Renal pelvis (tissue), 12 donors: ENCODE measurements at places on chromosomes 7 and 10. TPM values are rescaled to one million over a fixed set of nuclear protein-coding genes. Genes with fewer than 3 reads are reported as not detected.
A peak's percentile ranks its signal among the peaks of the same experiment; 100 is the strongest.

GRCh38 chr7:153065051-153065450 lies 305.5 kb downstream of the ACTR3B start:
- DNase-seq: no peak

DNA sequence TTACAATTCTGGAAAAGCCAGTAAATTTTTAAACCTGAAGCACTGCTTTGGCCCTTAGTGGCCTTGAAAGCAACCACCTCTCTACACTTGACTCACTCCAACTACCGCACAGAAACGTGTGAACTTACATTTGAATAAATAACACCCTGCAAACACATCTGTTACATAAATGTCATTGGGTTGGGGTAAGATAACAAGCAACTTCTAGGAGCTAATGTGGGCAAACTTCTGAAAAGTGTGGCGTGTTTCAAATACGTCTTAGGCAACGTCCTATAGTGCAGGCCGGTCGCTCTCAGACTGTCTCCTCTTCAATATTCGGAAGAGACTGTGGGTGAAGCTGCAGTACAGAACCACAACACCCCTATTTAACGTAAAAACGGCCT lies 474 bp downstream of the ORC5 start:
- peak; percentile 20 for DNase-seq

DNA sequence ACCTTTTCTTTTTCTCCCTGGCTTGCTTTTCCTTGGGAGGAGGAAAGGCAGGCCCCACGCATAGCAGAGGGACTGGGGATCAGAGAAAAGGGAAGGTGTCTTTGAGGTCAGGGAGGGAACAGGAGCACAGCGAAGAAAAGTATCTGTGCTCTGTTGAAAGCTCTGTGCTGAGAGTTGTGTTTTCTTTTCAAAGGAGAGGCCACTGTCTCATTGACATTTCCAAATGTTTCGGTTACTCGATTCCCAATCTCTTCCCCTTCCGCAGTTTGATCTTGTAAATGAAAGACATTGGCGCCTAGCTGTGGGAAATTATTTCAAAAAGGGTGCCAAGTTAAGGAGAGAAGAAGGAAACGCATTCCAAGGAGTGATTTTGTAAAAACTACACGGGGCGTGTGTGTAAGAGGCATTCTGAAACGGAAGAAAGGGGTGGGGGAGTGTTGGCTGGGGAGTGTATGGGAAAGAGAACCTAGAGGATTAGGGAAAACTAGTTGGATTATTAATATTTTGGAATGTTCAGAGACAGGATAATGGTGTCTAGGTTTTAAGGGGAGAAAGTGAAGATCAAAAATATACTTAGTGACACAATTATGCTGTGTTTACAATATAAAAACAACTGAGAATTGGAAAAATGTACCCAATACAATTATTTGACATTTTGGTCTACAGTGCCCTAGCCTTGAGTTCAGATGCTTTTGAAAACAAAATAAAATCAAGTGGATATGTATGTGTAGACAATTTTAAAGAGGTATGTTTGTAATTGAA lies 708 bp downstream of the KLHDC10 start:
- DNase-seq: no peak

GRCh38 chr7:157601530-157601929 lies 264.7 kb downstream of the DNAJB6 start:
- no peak for DNase-seq

DNA sequence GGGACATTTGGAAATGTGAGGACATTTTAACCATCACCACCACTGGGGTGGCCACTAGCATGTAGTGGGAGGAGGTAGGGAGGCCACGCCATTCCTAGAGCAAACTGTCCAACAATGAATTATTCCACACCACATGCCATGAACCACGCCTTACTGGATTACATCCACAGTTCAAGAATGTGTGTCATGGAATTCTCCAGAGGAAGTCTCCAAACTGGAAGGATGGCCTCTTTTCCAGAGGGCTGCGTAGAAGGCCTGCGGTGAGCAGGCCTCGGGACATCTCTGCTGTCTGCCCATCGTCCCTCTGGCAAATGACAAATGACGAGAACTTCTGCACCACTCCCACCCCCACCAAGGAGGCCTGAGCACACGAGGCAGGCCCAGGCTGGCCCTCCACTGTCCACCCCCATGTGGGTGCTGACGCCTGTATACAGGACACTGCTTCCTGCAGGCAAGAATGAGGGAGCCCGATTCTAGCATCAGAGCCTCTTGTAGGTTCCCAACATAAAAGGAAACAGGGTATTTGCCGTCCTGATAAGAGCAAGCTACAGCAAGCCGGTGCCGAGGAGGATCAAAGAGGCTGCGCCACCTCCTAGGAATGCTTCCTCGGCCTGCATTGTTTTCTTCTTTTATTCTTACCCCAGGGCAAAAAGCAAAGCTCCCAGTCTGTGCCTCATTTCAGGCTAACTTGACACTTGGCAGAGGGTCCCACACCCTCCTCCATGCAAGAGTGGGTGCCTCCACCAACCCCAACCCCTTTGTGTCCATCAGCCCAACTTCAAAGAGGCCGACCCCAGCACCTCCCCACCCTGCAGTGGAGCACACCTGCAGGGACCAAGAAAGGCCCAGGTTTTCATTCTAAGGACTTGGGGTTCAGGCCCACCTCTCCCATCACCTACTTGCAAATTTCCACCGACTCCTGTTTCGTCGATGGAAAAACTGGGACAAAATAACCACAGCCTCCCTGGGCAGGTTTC lies 23.9 kb downstream of the TNS3 start:
- DNase-seq: no peak

DNA sequence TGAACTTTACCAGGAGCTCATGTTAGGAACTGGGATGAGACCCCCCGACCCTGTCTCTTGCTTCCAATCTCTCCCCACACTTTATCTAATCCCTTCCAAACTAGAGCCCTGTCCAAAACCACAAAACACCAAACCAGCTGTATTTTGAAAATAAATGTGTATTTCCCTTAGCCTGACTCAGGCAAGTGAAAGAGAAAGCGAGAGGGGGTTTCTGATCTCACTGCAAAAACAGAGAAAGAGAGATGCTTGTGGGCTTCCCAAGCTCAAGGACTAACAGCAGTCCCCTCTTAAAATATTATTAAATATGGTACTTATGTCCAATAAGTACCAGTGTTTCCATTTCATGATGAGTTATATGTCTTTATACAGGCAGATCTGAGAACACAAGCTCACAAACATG lies 122.0 kb downstream of the AGMO start:
- DNase-seq: no peak

- DNase-seq: no peak
Observed at GRCh38 chr7:41403291-41403690, 299.6 kb downstream of the INHBA start.

DNA sequence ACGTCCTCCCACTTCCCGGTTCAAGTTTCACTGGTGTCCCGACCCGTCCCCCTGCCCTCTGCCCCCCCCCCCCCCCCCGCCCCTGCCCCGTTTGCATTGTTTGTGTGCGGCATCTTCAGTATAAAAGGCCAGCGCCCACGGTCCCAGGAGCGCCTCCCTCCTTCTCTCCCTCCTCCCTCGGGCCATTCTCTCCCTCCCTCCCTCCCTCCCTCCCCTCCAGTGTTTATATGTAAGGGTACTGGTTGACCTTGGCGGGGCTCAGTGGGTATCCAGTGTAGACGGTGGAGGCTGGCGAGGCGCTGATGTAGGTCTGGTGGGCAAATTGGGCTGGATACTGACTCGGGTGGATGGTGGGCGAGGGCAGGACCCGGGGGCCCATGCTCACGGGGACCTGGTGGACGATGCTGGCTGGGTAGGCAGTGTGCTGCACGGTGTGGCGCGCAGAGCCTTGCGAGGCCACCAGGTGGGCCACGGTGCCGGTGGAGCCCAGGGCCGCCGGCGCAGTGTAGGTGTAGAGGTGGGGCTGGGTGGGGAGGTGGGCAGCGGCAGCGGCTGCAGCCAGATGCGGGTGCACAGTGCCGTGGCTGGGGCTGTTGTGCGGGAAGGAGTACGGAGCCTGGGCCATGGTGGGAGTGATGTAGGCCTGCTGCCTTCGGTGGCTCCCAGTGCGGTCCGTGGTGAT lies 49.4 kb downstream of the CLEC2L start:
- no peak for DNase-seq

- DNase-seq: no peak
Observed at GRCh38 chr7:128948976-128949760, 11.4 kb downstream of the IRF5 start.

DNA sequence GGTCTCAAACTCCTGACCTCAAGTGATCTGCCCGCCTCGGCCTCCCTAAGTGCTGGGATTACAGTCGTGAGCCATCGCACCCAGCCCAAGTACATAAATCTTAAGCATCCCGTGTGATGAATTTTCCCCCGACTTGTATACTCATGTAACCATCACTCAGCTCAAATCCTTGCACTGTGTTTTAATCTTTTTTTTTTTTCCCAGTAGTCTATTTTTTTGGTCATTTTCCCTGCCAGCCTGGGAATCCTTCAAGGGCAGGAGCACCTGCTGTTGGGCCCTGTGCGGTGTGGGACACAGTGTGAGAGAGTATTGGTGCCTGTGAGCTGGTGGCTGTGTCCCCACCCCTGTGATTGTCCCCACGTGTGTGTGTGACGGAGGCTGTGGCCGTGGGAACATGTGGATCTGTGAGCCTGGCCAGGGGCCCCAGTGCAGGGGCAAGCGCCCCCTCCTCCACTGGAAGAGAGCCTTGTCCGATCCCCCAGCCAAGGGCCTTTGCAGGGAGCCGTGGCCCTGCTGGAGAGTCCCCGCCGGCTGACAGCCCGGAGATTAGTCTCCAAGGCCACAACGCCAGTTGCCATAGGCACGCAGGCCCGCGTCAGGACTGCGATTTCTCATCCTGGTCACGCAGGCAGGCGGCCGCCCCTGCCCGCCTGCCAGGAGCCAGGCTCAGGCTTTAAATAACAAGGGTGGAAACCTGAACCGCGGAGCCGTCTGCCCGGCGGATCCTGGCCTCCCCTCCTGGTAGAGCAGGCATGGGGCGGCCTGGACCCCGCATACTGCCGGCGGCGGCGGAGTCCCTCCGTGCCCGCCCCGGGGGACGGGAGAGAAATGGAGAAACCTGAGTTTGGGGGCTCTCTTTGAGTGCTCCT lies 26.5 kb downstream of the GTF2IRD1 start:
- peak; percentile 87 for DNase-seq

GRCh38 chr7:6258440-6259182 lies 13.8 kb downstream of the CYTH3 start:
- no peak for DNase-seq

Gene CLDN4
- 91.5 TPM for polyA plus RNA-seq

Gene CACNA2D1
- 24.1 TPM for polyA plus RNA-seq

Gene TFPI2
- 9.0 TPM for polyA plus RNA-seq

Gene ADAM12
- polyA plus RNA-seq: 22.8 TPM

Gene PRR15
- 4.4 TPM for polyA plus RNA-seq
